ENCODE measurements at places on chromosomes 5 and 9.

GRCh38 chr5:81290146-81290545 lies 11.2 kb upstream of the ZCCHC9 start:
- DNase-seq, result no peak

DNA sequence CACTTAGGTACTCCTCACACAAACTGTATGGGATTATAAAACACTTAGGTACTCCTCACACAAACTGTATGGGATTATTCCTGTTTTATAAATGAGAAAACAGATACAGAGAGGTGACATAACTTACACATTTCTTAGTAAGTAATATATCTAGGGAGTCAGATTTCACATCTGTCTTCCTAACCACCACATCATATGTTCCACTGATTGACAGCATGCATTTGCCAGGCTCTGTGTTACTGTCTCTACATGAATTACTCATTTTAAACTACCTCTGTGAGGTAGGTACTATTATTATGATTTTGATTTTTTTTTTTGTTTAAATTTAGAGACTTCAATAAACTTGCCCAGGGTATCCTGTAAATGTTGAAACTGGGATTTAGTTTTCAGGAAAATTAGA lies 232.7 kb downstream of the CCDC171 start:
- DNase-seq, result no peak

DNA sequence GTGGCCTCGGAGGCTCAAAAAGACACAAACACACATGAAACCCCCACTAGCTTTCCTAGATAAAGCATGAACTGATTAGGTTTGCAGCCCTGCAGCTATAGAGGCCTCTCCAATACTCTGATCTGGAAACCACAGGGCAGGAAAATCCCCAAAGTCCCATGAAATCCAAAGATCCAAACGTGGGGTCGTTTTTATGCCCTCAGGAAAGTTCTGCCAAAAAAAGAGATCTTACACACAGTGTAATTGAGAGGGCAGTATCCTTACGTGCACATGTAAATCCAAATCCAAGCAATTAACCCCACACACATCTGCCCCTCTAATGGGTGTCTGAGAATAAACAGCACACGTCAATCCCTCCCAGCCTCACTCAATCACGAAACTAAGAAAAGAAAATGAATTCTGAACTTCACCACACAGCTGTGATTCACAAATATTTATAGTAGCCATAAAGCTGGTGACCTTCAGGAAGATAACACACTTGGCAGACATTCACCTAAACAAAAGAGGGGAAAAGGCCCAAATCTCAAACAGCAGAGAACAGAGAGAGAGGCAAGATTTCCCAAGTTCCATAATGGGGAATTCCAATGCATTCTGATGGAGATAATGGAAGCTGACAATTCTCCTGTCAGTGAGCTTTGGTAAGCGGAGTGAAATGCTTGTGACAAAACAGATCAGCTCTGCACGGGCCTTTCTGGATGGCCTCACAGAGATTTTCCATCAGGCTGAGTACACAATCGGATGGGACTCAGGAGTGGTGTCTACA lies 114.2 kb downstream of the SEMA5A start:
- DNase-seq, result no peak

- no peak for DNase-seq
These were observed 80.6 kb downstream of the RAD23B start for GRCh38 chr9:107363516-107364152.

GRCh38 chr9:136395020-136395340 lies 5.0 kb downstream of the SNAPC4 start:
- DNase-seq, result no peak

DNA sequence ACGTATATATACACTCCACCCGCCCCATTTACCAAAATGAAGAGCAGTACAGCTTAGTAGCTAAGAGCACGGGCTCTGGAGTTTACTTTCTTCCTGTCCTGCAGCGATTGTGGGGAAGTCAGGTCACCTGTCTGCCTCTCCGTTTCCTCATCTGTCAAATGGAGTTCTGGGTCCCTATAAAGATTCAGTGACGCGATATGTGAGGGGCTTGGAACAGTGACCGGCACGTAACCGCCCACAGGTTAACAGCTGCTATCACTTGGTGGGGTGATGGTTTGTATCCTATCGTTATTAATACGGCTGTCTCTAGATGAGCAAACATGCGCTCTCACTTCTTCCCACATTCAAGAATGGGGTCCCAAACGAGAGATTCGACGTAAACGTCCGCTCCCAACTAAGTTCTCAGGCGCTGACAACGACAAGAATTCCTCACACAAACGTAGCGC lies 426 bp downstream of the FAM114A2 start:
- peak; percentile 3 for DNase-seq

DNA sequence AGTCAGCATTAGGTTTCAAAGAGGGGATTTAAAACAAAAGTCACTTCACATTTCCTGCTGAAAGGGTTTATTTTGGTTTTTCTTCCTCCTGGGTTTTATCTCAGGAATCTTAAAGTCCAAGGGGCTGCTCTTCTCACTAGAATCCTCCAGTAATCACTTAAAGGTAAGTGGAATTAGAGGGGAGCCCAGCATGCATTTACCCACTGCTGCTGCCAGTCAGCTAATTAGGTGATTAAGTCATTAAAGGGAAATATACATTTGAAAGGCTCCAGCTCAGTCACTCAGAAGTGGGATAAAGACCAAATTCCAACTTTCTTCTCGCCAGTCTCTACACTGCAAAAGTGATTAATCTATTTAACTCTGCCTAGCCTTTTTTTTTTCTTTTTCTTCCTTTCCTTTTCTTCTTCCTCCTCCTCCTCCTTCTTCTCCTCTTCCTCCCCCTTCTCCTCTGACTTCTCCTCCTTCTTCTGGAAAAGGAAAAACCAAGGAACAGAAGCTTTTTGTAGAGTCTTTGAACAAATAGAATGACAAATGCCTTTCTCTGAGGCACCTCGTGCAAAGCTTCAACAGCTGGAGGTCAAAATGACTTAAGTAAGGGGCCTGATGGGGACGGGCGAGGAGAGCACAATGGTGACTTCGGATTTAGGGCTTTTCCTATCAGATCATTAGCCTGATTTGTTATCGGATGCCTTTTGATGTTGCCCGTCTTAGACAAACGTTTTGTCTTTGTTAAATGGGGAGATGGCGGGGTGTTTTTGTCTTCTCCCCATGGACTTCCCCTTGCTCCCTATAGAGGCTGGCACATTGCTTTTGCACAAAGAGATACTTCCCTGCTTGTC lies 617.6 kb downstream of the IRX1 start:
- no peak for DNase-seq

- no peak for DNase-seq
These were observed 86.0 kb downstream of the ZFAND5 start for GRCh38 chr9:72278959-72279358.
